ENCODE measurements at places on chromosomes 7 and 10. TPM values are rescaled to one million over a fixed set of nuclear protein-coding genes. Genes with fewer than 3 reads are reported as not detected.

SLC18A2 gene
- under 0.01 TPM for total RNA-seq

PON3 gene
- total RNA-seq: not detected

CTNNA3 gene
- total RNA-seq: not detected

VENTX gene
- not detected for total RNA-seq

PDZD7 gene
- 1.6 TPM for total RNA-seq

AKR1D1 gene
- total RNA-seq: not detected

ACTL6B gene
- total RNA-seq: not detected

MALRD1 gene
- total RNA-seq: 1.0 TPM

ZNF117 gene
- total RNA-seq: 6.5 TPM

IDI1 gene
- total RNA-seq: 109 TPM

PLAU gene
- 114 TPM for total RNA-seq

DNA2 gene
- total RNA-seq: 3.1 TPM

UTF1 gene
- total RNA-seq: not detected

AKR1C4 gene
- not detected for total RNA-seq

ELMO1 gene
- 0.73 TPM for total RNA-seq

CEP55 gene
- 3.8 TPM for total RNA-seq

ABCC2 gene
- 0.33 TPM for total RNA-seq

SNCG gene
- 8.8 TPM for total RNA-seq

SHH gene
- total RNA-seq: under 0.01 TPM

DMBT1 gene
- under 0.01 TPM for total RNA-seq

FEZF1 gene
- not detected for total RNA-seq

GPC2 gene
- 2.6 TPM for total RNA-seq

OLAH gene
- not detected for total RNA-seq

FGL2 gene
- 29.9 TPM for total RNA-seq

LIPJ gene
- not detected for total RNA-seq

CH25H gene
- 2.0 TPM for total RNA-seq

FBXL13 gene
- total RNA-seq: 0.99 TPM

ADGRA1 gene
- total RNA-seq: not detected

MUC12 gene
- total RNA-seq: 0.87 TPM

TCERG1L gene
- total RNA-seq: not detected

ZPBP gene
- not detected for total RNA-seq

OR13A1 gene
- not detected for total RNA-seq

CLRN3 gene
- not detected for total RNA-seq

CSTF2T gene
- 19.6 TPM for total RNA-seq

MYO3A gene
- not detected for total RNA-seq

XRCC2 gene
- 2.6 TPM for total RNA-seq

CYP17A1 gene
- not detected for total RNA-seq

MKI67 gene
- total RNA-seq: 1.8 TPM

HECW1 gene
- total RNA-seq: 4.9 TPM

MINDY4 gene
- 8.6 TPM for total RNA-seq

RNF32 gene
- 7.7 TPM for total RNA-seq

C10orf88 gene
- total RNA-seq: 8.8 TPM

ATP6V0E2 gene
- total RNA-seq: 26.6 TPM

CYP26C1 gene
- total RNA-seq: not detected

SLC13A1 gene
- not detected for total RNA-seq

PGAM2 gene
- 0.17 TPM for total RNA-seq

TMEM213 gene
- total RNA-seq: not detected
